ENCODE measurements at places on chromosomes 3 and 15.
A peak's percentile ranks its signal among the peaks of the same experiment; 100 is the strongest.

GRCh38 chr15:73697033-73697467 lies 12.9 kb downstream of the CD276 start:
- peak; percentile 60 for DNase-seq

DNA sequence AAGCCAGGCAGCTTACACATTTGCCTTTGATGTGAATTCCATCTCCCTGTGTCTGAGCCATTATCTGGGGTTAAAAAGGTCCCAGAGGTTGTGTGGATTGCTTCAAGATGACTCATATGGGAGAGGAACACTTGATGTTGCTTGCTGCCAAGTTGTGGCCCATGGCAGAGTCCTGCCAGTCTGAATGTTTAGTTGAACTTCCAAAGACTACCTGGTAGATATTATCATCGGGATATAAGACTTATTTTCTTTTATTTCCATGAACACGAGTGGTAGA lies 85.6 kb downstream of the TJP1 start:
- DNase-seq: no peak

DNA sequence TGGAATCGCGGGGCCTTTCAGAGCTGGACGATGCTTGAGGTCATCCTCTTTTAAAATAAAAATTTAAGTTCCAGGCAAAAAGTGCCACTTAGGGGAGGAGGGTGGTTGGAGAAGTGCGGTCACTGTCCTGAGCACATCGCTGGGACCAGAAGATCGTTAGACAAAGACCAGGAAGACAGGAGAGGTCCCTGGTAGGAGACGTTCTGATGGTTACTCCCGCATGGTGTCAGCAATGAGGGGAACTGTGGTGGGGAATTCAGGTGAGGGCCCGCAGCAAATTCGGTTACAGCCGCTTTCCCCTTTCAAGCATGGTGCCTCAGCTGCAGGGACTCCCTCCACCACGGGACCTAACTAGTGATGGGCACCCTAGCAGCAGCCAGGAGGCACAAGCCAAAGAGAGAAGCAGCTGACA lies 1.0 kb upstream of the ISY1 start:
- peak; percentile 43 for DNase-seq

DNA sequence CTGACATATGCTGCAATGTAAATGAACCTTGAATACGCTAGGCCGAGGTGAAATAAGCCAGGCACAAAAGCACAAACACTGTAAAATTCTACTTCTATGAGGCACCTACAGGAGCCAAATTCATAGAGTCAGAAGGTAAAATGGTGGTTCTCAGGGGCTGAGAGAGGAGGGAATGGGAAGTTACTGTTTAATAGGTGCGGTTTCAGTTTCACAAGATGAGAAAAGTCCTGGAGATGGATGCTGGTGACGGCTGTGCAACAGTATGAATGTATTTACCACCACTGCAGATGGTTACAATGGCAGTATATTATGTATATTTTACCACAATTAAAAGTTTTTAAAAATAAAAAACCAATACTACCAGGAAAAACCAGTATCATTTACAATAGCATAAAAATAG lies 4.0 kb downstream of the TNK2 start:
- DNase-seq: no peak

DNA sequence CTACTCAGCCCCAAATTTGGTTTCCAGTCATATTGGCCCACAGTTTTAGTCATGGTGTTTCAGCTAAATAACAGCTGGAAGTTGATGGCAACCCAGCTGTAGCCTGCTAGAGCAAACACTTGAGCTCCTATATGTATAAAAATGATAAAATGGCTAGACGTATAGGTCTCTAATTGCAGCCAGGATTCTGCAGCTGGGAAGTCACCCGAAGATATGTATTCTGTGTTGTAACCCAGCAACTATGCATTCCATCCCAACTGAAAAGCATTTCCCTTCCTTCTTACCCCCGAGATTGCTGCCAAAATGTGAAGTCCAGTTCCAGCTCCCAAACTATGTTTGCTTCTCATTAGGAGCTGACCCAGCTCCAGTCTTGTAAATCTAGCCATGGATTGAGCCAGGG lies 408.4 kb downstream of the AGBL1 start:
- no peak for DNase-seq

GRCh38 chr15:62344806-62345539 lies 179.9 kb upstream of the C2CD4B start:
- DNase-seq: peak; percentile 30

DNA sequence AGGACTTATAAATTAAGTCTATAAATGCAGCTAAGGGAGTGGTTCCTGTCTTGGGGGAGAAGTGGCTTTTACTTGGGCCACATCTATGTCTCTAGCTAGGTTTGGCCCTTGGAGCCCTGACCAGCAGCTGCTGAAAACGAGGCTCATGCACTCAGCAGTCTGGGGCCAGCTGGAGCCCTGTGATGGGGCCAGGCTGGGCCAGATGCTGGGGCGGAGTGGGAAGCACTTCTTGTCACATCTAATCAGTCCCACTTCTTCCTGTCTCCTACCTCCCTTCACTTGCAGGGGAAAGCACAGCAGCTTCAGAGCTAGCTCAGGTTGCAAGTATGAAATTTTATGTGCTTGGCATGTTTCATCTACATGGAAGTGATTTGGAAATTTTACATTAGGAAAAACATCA lies 209.9 kb upstream of the ROPN1 start:
- DNase-seq: no peak

DNA sequence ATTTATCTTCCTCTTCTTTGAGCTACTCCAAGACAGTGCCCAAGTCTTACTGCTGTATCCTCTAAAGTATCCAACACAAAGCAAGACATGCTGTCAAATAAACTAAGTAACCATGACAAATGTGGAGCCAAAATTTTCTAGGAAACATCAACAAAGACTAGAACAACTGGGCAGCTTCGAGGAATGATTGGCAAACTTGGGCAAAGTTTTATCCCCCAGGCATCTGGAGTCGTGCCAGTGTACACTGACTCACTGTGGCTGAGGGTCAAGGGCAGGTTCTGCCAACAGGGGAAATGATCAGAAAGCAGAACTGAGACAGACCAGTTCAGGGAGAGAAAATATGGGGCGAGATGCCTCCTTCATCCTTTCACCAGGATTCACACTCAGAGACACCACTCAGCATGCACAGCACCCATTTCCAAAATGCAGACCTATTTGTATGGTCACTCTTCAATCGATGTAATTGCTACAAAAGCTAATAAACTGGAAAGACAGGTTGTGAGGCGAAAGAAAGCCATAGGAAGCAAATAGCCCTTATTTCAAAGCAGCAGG lies 65.8 kb downstream of the MB21D2 start:
- DNase-seq: peak; percentile 79

- DNase-seq: no peak
Observed at GRCh38 chr15:38374556-38374955, 79.4 kb upstream of the FAM98B start.

GRCh38 chr3:190532731-190533203 lies 18.9 kb downstream of the IL1RAP start:
- DNase-seq: no peak

- peak; percentile 83 for DNase-seq
Observed at GRCh38 chr15:81115054-81115939, 18.8 kb upstream of the CFAP161 start.

DNA sequence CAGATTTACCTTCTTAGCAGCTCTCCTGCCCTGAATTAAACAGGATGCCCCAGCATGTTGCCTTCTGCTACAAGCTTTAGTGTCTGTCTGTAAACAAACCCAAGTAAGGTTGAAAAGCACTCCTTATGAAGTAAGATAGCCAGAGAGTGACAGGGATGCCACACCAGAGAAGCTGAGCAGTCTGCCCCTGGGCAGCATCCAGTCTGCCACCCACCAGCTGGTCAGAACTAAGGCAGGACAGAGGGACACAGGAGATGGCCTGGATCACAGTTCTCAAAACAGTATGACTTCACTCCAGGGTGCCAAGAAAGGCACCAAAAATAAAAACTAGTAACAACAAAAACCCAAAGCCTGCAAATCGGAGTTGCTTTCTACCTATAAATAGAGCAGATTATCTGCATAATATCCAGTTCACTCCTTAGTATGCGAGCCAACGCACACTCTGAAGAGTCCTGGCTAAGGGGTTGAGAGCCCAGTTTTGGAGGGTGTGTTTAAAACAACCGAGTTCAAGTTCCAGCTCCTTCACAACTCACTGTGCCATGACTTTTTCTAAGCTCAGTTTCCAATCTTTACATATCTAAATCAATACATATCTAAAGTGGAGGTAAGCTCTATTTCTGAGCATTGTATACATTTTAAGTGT lies 198.9 kb downstream of the KCNMB2 start:
- no peak for DNase-seq

- DNase-seq: no peak
Observed at GRCh38 chr3:46435081-46435726, 28.1 kb downstream of the CCRL2 start.

- no peak for DNase-seq
Observed at GRCh38 chr3:46871222-46871621, 6.3 kb upstream of the PTH1R start.

GRCh38 chr15:95284933-95285421 lies 1045.5 kb upstream of the NR2F2 start:
- no peak for DNase-seq

- DNase-seq: peak; percentile 5
Observed at GRCh38 chr15:51801391-51801835, 28.0 kb upstream of the TMOD3 start.

DNA sequence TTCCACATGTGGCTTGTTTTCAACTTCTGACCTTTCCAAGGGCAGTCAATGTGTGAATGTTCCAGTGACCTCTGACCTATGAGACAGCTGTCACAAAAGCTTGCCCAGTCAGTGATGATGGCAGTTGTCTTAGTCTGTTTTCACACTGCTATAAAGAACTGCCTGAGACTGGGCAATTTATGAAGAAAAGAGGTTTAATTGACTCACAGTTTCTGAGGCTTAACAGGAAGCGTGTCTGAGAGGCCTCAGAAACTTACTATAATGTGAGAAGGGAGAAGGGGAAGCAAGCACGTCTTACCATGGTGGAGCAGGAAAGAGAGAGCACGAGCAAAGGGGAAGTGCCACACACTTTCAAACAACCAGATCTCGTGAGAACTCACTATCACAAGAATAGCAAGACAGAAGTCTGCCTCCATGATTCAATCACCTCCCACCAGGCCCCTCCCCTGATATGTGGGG lies 95.6 kb downstream of the ECT2 start:
- peak; percentile 56 for DNase-seq

GRCh38 chr3:37608061-37608702 lies 253.5 kb upstream of the CTDSPL start:
- no peak for DNase-seq

GRCh38 chr3:101273156-101273555 lies 47.2 kb downstream of the IMPG2 start:
- no peak for DNase-seq

DNA sequence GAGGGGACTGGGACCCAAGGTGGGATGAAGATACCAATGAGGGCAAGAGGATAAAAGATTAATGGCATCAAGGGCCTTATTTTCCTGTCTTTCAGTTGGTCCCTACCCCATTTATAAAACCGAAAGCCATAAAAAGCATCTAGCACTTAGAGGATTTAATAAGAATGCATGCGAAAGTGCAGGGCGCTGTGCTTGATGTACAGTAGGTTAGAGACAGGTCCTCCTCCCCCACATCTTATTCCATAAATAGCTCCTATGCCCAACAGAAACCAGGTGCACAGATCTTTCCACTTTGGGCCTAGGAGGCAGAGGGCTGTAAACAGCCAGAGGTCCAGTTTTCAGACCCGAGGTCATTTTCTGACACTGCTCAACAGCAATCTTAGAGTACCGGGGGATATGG lies 1.2 kb downstream of the LPCAT4 start:
- DNase-seq: no peak

DNA sequence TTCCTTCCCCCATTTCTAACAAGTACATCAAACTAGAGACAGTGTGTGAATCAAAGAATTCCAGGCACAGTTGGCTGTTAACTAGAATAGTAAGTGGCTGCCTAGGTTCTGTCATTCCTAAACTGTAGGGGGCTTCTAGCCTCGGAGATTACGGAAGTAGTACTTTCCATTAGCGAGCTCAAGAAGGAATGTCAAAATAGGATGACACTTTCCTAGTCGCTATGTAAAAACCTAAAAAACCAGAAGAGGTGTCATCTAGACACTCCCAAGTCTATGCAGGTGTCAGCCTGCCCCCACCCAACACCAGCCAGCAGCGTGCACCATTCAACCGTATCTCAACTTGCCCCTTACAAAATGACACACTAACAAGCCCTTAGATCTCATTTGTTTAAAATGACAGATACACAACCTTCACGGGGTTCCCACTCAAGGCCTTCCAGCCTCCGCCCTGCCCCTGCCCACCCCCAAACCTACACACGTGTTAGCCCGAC lies 874 bp downstream of the INO80 start:
- peak; percentile 51 for DNase-seq

DNA sequence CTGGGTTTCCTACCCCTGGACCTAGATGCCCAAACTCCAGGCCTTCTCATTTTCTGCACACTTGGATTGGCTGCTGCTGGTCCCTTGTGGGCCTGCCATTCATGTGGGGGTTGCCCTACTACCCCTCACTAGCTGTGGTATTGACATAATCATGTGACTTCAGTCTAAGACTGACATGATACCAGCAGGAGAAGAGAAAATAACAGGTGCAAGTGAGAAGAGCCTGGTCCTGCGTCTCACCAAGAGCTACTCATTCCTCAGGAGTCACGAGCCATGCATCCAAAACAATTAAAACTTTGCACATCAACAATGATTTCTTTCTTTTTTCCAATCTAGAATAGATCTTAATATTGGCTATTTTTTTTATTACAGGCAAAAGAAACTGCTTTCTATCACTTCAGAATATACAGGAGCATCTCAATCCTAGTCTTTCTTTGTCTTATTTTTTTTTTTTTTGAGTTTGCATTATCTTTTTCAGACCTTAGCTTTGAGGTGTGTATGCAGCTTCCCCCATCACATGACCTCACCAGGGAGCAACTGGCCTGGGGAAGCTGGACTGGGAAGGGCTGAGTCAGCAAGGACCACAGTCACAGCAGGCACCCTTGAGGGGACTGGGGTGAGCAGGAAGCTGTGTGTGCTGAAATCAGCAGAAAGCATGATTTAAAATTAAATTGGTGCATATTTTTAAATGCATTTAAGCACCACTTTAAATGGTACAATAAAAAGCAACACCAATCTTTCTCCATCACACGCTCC lies 27.6 kb downstream of the SLC9A9 start:
- DNase-seq: peak; percentile 23

GRCh38 chr3:155086051-155086450 lies 5.9 kb downstream of the MME start:
- DNase-seq: no peak

- no peak for DNase-seq
Observed at GRCh38 chr3:98954242-98954641, 52.7 kb upstream of the DCBLD2 start.

GRCh38 chr3:118412503-118412902 lies 622.1 kb downstream of the IGSF11 start:
- DNase-seq: no peak

- DNase-seq: no peak
Observed at GRCh38 chr3:11185564-11186317, 31.4 kb downstream of the HRH1 start.

GRCh38 chr3:44074181-44074580 lies 167.5 kb upstream of the TOPAZ1 start:
- DNase-seq: no peak

All from inflammatory macrophage (primary cell).